Stomach (tissue), 19 donors: ENCODE measurements at places on chromosomes 2 and 18. TPM values are rescaled to one million over a fixed set of nuclear protein-coding genes. Genes with fewer than 3 reads are reported as not detected.

DNA sequence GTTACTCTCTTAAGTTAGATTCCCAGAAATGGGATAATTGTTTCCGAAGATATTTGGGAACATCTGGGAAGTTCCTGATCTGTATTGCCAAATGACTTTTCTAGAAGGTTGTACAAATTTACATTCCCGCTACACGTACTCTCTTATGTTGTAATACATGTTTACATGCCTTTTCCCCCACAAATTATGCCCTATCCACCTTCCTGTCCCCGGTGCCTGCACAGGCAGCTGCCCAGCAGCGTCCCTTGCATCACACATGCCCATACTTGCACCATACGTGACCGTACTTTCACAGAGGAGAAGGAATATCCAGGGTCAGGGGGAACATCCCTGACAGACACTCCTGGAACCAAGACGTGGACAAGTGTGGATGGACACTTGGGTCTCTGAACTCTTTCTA lies 24.2 kb upstream of the KLF11 start:
- no peak for DNase-seq

DNA sequence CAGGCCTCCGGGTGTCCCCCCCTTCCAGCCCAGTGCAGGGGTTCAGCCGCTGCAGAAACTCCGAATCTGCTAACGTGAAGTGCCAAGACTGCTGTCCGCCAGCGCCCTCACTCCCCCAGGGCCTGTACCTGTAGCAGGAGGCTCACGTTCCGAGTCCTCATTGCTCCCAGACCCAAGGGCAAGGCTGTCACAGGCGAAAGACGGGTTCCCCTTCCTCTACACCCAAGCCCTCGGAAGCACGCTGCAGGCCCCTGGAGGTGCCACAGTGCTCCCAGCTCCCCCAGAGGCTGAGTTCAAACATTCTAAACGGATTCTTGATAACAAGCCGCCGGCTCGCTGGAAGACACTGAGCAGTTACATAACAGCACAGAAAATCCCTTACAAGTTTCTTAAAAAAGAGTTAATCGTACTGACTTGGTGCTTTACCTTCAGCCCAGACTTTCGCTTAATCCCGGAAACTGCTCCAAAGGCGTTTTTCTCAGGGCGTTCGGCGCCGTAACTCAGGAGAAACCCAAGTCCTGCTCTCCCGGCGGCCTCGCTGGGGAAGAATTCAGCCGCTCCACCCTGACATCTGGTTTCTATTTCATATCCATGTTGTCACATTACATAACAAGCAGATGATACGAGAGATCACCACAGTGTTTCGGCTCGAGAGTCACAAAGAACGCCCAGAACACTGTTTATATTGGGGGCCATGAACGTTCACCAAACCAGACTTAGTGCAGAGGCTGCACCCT lies 92.0 kb downstream of the HDAC4 start:
- DNase-seq: peak; percentile 25

DNA sequence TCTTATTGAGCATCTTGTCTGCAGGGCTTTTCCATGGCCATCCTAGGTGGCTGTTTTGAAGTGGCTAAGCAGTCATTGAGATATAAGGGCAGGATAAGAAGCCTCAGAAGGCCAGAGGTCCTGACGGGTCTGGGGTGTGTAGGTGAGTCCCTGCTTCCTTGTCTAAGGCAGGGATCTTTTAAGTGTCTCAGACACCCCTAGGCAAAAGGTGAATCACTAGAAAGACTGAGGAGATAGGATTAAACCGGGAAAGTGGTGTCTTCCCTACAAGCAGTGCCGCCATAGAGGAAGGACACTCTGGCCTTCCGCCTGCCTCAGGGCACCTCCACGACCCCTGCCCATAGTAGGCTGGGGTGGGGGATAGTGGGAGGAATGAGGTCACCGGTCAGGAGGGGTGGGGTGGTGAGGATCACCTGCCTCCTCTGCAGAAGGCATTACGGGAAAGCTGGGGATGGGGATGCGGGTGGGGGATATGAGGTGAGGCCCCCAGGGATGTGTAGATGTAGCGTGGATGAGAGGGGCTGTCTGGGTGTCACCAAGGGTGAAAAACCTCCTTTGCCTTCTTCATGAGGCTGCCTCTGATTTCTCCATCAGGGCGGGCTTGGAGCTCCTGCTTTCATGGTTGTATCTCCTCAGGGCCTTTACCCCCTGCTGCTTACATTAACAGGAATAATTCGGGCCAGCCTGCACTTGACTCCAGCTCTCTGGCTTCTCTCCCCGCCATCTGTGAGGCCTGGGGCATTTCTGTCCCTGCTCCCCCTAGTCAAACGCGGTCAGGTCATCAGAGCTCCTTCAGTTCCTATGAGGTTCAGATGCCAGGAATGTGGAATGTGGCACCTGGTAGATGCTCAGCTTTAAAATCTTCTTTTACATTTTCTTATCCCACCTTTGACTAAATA lies 244.0 kb downstream of the DYSF start:
- DNase-seq: no peak

GRCh38 chr2:36967236-36967876 lies 1.0 kb upstream of the STRN start:
- DNase-seq: peak; percentile 52

GRCh38 chr2:61173116-61173515 lies 11.1 kb downstream of the C2orf74 start:
- DNase-seq: no peak

- DNase-seq: peak; percentile 91
Observed at GRCh38 chr18:12287684-12288402, 20.2 kb upstream of the TUBB6 start.

Gene KLHL30
- polyA plus RNA-seq: 0.46 TPM

Gene HOXD8
- polyA plus RNA-seq: 0.87 TPM

Gene RAPGEF4
- polyA plus RNA-seq: 9.8 TPM

DNA sequence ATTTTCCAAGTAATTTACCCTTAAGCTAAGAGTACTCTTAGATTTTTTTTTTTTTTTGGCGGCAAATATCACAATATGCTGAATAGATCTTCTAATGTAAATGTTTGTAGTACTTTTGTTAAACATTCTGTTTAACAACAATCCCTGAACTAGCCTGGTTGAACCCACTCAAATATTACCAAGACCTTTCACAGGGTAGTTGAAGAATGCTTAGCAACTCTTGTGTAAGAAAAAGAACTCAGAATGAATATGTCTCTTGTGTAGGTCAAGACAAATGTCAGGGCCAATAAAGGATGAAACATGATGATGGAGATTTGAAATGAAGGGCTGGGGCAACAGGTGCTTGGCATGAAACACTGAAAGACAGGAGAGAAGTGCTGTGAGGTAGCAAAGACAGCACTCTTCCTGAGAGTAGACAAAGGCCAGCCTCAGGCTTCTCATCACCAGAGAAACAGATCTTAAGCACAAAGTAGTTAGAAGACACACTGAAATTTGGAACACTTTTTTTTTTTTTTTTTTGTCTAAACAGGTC lies 597.3 kb downstream of the ERBB4 start:
- DNase-seq: no peak

Gene KCNF1
- 0.25 TPM for polyA plus RNA-seq

DNA sequence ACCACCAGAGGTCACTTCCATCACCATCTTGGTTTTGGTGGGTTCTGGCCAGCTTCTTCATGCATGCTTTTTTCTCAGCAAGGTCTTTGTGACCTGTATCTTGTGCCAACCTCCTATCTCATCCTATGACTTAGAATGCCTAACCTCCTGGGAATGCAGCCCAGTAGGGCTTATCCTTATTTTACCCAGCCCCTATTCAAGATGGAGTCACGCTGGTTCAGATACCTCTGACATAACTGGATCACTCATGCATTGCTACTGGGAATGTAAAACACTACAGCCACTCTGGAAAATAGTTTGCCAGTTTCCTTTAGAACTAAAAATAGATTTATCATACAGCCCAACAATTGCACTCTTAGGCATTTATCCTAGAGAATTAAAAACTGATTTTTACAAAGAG lies 219.2 kb downstream of the IRS1 start:
- DNase-seq: no peak

GRCh38 chr2:117760916-117761315 lies 53.6 kb upstream of the DDX18 start:
- DNase-seq: peak; percentile 20

Gene TCF7L1
- polyA plus RNA-seq: 4.9 TPM

DNA sequence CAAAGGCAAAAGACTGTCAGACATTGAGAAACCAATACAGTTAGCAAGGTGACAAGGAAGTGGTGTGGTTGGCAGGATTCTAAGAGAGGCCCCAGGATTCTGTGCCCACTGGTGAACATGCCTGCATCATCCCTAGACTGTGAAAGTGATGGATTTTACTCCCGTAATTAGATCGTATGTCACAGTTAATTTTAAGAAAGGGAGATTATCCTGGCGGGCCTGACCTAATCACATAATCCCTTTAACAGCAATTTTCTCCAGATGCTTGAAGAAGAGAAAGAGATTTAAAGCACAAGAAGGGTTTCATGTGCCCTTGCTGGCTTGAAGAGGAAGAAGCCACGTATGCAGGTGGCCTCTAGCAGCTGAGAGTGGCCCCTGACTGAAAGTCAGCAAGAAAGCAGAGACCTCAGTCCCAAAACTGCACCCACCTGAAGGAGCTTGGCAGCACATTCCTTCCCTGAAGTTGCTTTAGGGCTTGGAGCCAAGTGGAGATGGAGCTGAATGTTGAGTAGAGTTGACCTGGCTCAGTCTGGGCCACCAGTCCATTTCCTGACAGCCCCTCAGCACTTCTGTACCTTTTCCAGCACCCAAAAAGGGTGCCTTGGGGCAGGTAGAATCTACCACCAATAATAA lies 49.1 kb downstream of the GTF3C3 start:
- no peak for DNase-seq
